ENCODE measurements at places on chromosomes 12 and 14. TPM values are rescaled to one million over a fixed set of nuclear protein-coding genes. Genes with fewer than 3 reads are reported as not detected.

Gene ADSS1
- 1.3 TPM for total RNA-seq

Gene NINJ2
- 0.32 TPM for total RNA-seq

Gene RASAL1
- total RNA-seq: not detected

Gene TCL1B
- not detected for total RNA-seq

Gene RASSF9
- total RNA-seq: 0.32 TPM
